Activated T-helper 2 cell treated with anti-CD3 and anti-CD28 coated beads, Interferon-gamma antibody, Interleukin-2, Interleukin-4, amounts not matched to agents 10 μg/mL and 5 μg/mL and 100 μg/mL, durations not matched to agents 14 hours and 24 hours and 36 hours (primary cell): ENCODE measurements at places on chromosomes 1 and 21. TPM values are rescaled to one million over a fixed set of nuclear protein-coding genes. Genes with fewer than 3 reads are reported as not detected.

PRAMEF1 gene
- not detected in 2 replicates for total RNA-seq

DNA sequence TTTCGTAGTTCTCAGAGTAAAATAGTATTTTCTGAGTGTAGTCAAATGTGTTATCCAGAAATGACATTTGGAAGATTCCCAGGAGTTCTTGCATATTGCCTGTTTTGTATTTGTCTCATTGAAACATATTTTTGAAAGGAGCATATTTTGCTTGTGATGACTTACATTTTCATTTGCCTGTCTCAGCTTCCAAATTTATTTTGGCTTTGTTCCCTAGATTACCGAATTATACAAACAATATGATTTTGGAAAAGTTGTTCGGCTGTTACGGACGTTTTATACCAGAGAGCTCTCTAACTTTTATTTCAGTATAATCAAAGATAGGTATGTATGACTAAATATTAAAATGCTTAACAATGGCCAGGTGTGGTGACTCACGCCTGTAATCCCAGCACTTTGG lies 46.0 kb downstream of the IARS2 start:
- no peak for DNase-seq
- peaks cover 67% of the 10 kb centered on the region for H3K36me3 ChIP-seq
- no peak overlapping the region for H3K4me3 ChIP-seq

TSPAN2 gene
- 0.27 and 0.76 TPM in 2 replicates for total RNA-seq

DNA sequence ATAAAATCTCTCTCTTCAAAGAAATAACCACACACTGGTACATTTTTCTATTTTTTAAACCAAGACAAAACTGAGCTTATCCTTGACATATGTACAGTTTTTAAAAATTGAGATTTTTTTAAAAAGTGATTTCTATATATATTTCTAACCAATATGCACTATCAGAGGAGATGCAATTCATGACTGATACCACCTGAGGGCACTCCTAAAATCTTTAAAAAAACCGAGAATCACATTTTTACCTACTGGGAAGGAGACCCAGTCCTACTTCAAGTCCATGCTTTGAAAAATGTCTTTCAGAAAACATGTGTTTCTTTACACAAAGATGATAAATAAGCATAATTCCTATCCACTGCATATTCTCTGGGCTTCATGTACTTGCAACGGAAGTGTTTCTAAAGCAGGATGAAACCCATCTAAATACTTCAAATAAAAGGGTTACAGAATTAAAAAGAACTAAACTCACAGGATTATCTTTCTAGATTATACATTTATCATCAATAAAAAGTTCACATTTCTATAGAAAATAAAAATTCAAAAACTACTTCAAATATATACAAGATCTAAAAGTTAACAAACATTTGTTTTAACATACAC lies 98.6 kb downstream of the ENAH start:
- H3K36me3 ChIP-seq, result no peaks in the 10 kb centered on the region
- no peak overlapping the region for H3K27ac ChIP-seq
- H3K4me1 ChIP-seq, result no peaks in the 10 kb centered on the region
- peaks cover 7% of the 10 kb centered on the region for H3K27me3 ChIP-seq
- no peak for DNase-seq

DNA sequence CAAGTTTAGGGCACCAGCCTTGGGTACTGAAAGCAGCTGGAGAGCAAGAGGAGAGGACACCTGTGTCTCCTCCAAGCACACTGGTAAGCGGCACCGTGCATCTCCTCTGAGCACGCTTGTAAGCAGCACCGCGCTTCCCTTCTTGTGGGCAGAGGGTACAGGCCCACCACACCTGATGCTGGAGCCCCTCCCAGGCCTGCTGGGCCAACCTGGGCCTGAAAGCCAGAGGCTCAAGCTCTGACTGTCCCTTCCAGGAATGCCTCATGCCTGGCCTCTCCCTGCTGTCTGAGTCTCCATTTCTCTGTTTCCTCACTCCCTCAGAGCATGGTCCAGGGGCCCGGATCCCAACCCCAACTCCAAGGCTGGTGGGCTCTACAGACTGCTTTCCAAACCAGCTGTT lies 25.9 kb downstream of the DMBX1 start:
- no peak overlapping the region for H3K4me3 ChIP-seq
- no peaks in the 10 kb centered on the region for H3K4me1 ChIP-seq
- H3K36me3 ChIP-seq, result no peaks in the 10 kb centered on the region
- H3K27me3 ChIP-seq, result peaks cover 37% of the 10 kb centered on the region
- no peak for DNase-seq
- no peak overlapping the region for H3K27ac ChIP-seq

FCER1A gene
- not detected in 2 replicates for total RNA-seq

HSF2BP gene
- 0.97 and 1.1 TPM in 2 replicates for total RNA-seq

- H3K27me3 ChIP-seq, result no peaks in the 10 kb centered on the region
- H3K27ac ChIP-seq, result no peak overlapping the region
- peaks cover 28% of the 10 kb centered on the region for H3K4me1 ChIP-seq
- peak; percentile 53 for DNase-seq
- no peak overlapping the region for H3K4me3 ChIP-seq
Measured at GRCh38 chr1:33298623-33299277, 22.1 kb downstream of the A3GALT2 start.

NHLH2 gene
- not detected in 2 replicates for total RNA-seq

GRCh38 chr1:227948493-227949260 lies 945 bp upstream of the WNT9A start:
- H3K4me1 ChIP-seq, result peaks cover 3% of the 10 kb centered on the region
- H3K27me3 ChIP-seq, result peaks cover 31% of the 10 kb centered on the region
- no peaks in the 10 kb centered on the region for H3K36me3 ChIP-seq
- H3K4me3 ChIP-seq, result peak overlapping the region; percentile 60
- no peak for DNase-seq

DNA sequence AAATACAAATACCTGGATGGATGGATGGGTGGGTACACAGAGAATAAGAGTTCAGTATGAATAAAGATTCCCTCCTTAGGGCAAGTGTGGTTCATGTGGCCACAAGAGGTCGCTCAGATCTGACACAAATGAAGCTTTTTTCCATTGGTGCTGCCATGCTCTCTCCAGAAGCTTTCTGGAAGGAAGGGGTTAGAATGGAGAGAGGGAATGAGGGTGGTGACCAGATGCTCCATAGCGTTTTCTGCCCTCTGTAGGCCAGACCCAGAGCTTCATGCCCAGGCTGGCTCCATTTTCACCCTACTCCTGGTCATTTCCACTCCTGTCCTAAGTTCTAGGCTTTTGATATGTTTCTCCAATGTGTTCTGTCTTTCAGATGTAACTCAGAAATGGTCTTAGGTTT lies 3.3 kb upstream of the FCRL6 start:
- no peak overlapping the region for H3K27ac ChIP-seq
- no peak for DNase-seq
- H3K4me3 ChIP-seq, result no peak overlapping the region

DNA sequence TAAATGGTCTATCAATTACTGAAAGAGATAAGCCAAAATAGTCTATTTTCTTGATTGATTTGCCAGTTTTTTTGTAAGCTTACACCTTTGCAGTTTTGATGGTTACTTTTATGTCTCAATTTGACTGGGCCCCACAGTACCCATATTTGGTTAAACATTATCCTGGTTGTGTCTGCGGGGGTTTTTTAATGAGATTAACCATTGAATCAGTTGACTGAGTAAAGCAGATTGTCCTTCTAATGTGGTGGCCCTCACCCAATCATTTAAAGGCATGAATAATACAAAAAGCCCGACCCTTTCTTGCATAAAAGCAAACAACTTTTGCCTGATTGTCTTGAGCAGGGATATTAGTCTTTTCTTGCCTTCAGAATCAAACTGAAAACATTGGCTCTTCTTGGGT lies 650.0 kb upstream of the RGS18 start:
- no peak overlapping the region for H3K27ac ChIP-seq
- H3K27me3 ChIP-seq, result no peaks in the 10 kb centered on the region
- DNase-seq, result no peak
- no peak overlapping the region for H3K4me3 ChIP-seq

- H3K4me3 ChIP-seq, result no peak overlapping the region
- peaks cover 15% of the 10 kb centered on the region for H3K4me1 ChIP-seq
- H3K27ac ChIP-seq, result no peak overlapping the region
- DNase-seq, result no peak
- no peaks in the 10 kb centered on the region for H3K27me3 ChIP-seq
Measured at GRCh38 chr21:46662765-46663500, 27.5 kb downstream of the PRMT2 start.

DNA sequence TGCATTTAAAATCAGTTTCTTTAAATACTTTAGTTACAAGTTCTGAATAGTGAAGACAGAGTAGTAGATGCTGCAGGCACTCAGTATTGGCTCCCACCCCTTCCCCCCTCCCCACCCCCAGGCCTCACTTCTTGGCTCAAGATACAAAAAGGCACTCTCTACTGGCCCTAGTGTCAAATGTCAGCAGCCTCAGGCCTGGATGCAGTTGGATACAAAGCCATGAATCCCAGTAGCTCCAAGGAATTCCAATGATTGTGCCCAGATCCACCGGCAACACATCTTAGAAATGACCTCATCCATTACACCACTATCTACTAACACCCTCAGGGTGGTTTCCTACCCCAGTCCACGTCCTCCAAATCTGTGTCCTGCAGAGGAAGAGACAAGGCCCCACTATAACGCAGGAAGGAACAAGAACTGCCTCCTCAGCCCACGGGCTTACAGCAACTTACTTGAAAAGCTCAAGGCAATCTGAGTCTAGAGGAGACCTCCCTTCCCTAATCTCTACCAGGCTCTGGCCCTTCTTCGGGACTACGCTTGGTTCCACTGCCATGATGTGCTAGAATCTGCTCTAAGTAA lies 17.6 kb downstream of the ACADM start:
- peaks cover 34% of the 10 kb centered on the region for H3K36me3 ChIP-seq
- H3K27ac ChIP-seq, result no peak overlapping the region
- H3K4me3 ChIP-seq, result no peak overlapping the region

DNA sequence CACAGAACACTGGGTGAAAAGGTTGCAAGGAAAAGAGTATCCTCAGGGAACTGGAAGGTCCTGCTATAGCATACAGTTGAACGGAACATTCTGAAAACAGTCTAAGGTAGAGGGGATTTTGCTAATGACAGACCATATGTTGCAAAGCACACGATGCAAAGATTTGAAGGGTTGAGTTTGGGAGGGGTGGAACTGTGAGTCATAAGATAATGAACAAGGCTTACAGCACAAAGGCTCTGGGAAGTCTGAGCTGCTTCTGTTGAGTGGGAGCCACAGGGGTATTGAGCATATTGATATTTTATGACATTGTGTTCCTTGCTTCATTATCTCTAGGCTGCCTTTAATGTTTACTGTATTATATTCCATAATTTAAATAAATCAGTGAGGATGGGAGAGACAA lies 104.9 kb downstream of the PLPPR4 start:
- H3K4me3 ChIP-seq, result no peak overlapping the region
- H3K27ac ChIP-seq, result no peak overlapping the region
- H3K36me3 ChIP-seq, result no peaks in the 10 kb centered on the region

GRCh38 chr1:47763591-47764171 lies 233.5 kb downstream of the TRABD2B start:
- no peaks in the 10 kb centered on the region for H3K36me3 ChIP-seq
- no peak for DNase-seq
- H3K4me3 ChIP-seq, result no peak overlapping the region

TMEM52 gene
- 0.94 and 1.2 TPM in 2 replicates for total RNA-seq
